Naive thymus-derived CD8-positive, alpha-beta T cell (primary cell): ENCODE measurements at places on chromosomes 12 and 14. TPM values are rescaled to one million over a fixed set of nuclear protein-coding genes. Genes with fewer than 3 reads are reported as not detected.

DNA sequence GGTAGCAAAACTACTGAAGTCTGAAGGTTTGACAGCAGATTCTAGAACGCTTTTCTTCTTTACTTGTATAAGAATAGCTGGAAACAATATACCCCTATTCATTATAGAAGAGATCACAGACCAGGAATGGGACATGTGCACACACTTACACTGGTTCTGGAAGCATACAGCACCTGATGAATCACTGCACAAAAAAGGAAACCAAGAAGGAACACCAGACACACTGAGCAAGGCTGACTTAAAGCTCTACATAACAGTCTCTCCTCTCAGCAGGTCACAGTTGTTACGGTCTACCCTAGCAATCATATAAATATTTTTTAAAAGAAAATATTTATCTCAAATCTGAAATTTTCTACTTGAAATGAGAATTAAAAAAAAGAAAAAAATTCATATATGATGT lies 13.5 kb downstream of the ATP2B1 start:
- DNase-seq = no peak

Gene KCNA5
- not detected for polyA plus RNA-seq

Gene GPRC5A
- polyA plus RNA-seq = not detected

- no peak for DNase-seq
Measured at GRCh38 chr14:28375295-28375694, 391.3 kb upstream of the FOXG1 start.

DNA sequence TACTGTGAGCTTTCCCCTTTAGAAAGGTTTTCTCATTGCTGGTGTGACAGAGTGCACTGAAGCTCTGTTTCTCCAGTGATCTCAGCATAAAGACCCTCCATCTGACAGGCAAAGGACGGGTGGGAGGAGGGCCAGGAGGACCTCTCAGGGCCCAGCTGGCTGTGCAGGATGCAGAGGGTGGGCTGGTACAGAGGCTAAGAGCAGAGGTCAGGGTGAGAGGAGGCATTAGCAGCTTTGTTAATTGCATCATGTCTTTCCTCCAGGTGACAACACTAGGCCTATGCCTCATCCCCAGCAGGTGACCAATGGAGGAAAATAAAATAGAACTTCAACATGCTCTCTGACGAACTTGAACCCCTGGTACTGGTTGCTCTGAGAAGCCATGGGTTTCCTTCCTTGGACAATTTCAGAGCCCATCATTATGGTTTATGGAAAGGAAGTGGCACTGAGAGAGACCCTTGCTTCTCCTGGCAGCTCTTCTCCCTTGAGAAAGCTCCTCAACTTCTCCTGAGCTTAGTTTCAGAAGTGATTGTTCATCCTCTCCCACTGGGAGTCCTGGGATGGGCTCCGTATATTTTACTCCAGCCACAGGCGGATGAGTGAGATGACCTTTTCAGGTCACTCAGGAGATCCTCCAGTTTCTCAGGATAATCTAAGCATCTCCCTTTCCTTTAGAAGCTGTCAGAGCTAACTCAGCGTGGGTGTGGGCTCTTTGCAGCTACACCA lies 45.8 kb upstream of the ATP23 start:
- no peak for DNase-seq

Gene TRHDE
- not detected for polyA plus RNA-seq

Gene KRT77
- not detected for polyA plus RNA-seq

- DNase-seq = no peak
Measured at GRCh38 chr12:107027636-107028053, 40.7 kb upstream of the MTERF2 start.

- no peak for DNase-seq
Measured at GRCh38 chr12:125249932-125250331, 184.7 kb downstream of the AACS start.

GRCh38 chr14:72513965-72514659 lies 379.8 kb downstream of the DPF3 start:
- DNase-seq = peak; percentile 24

Gene ABCD2
- 12.1 TPM for polyA plus RNA-seq

Gene GNB3
- not detected for polyA plus RNA-seq

- no peak for DNase-seq
Measured at GRCh38 chr12:59372956-59373355, 222.9 kb upstream of the SLC16A7 start.

Gene AICDA
- not detected for polyA plus RNA-seq

- DNase-seq = no peak
Measured at GRCh38 chr12:68474467-68475204, 136.1 kb upstream of the RAP1B start.

DNA sequence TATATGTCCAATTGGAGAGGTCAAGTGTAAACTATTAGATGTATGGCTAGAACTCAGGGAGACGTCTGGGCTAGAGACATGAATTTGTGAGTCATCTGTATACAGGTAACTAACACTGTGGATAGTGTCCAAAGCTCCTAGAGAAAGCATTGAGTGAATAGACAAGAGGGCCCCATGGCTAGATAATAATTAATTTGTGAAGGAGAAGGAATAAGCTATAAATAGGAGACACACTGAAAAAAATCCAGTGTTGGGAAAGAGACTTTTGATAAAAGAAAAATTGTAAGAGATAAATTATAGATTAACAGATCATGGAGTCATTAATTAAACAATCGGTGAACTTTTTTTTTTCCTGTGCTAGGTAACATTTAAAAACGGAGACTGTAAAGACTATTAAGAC lies 326.6 kb upstream of the PRICKLE1 start:
- DNase-seq = no peak

GRCh38 chr14:35001621-35002020 lies 18.8 kb downstream of the SRP54 start:
- DNase-seq = no peak

- no peak for DNase-seq
Measured at GRCh38 chr12:82644896-82645295, 41.8 kb upstream of the TMTC2 start.

DNA sequence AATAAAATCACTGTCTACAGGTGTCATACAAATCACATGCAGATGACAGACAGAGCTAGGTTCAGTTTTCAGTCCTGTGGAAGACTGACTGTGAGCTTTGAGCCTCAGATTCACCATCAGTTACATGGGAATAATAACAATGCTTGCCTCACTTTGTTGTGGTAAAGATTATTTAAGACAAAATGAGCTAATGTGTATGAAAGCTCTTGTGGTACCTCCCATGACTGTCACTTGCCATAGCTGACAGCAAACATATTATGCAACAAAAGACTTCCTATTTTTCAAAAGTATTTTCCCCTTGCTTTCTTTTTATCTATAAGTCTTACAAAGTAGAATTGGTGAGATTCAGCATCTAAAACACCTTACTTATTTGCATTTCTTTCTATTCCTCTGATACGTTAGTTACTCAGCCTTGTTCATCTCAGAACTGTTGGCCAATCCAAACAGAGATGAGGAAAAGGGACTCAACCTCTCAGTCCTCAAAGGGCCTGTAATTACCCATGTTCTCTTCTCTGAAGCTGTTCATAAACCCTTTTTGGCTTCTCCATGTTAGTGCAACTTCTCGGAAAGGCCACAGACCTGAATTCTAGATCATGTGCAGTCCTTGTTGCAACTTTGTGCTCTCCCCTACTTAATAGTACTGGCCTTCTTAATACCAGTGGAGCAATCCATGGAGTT lies 8.8 kb upstream of the DDHD1 start:
- DNase-seq = peak; percentile 3
